ENCODE measurements at places on chromosomes 7 and 10. TPM values are rescaled to one million over a fixed set of nuclear protein-coding genes. Genes with fewer than 3 reads are reported as not detected.

Gene OR2AE1
- not detected for total RNA-seq

Gene RAB19
- not detected for total RNA-seq

Gene FAM25G
- total RNA-seq: not detected

Gene CDC14C
- total RNA-seq: not detected

Gene GRIFIN
- total RNA-seq: not detected

Gene CPN1
- not detected for total RNA-seq

Gene EN2
- total RNA-seq: under 0.01 TPM

Gene ZNF727
- not detected for total RNA-seq

Gene PIK3CG
- total RNA-seq: not detected

Measured in smooth muscle cell of the umbilical artery (primary cell).